ENCODE measurements at places on chromosomes 12 and 14. TPM values are rescaled to one million over a fixed set of nuclear protein-coding genes. Genes with fewer than 3 reads are reported as not detected.

Gene ACAD10
- polyA plus RNA-seq: 36.0 TPM

Gene CLEC4A
- 5.3 TPM for polyA plus RNA-seq

- no peak for DNase-seq
Measured at GRCh38 chr12:9244894-9245293, 36.7 kb upstream of the PZP start.

Gene ZC2HC1C
- polyA plus RNA-seq: 4.5 TPM

- no peak for DNase-seq
Measured at GRCh38 chr12:31510034-31510433, 80.9 kb downstream of the DENND5B start.

Gene CCDC177
- 0.07 TPM for polyA plus RNA-seq

- no peak for DNase-seq
Measured at GRCh38 chr12:24226745-24227350, 277.4 kb upstream of the SOX5 start.

- DNase-seq: no peak
Measured at GRCh38 chr12:128864516-128865186, 11.4 kb downstream of the GLT1D1 start.

GRCh38 chr14:101187816-101188570 lies 284.5 kb upstream of the RTL1 start:
- no peak for DNase-seq

Gene CCDC38
- polyA plus RNA-seq: 0.36 TPM

Gene PRH2
- polyA plus RNA-seq: 0.55 TPM

- DNase-seq: no peak
Measured at GRCh38 chr12:124694250-124694649, 126.8 kb upstream of the NCOR2 start.

DNA sequence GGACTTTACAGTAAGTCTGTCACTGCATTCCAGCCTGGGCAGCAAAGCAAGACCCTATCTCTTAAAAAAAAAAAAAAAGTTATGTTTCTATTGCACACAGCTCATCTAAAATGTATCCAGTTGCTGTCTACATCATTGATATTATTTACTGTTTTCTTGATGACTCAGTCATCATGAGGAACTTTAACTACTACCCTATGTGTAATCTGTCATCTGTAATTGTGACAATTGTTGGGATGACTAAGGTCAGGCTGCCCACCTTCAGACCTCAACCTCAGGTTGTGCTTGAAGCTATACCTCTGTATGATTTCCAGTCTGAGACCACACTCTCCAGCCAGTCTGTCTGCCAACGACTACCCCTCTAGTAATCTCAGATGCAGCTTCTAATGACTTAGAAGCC lies 15.3 kb downstream of the PPP1R13B start:
- no peak for DNase-seq

GRCh38 chr14:96926001-96926400 lies 128.8 kb downstream of the VRK1 start:
- DNase-seq: no peak

DNA sequence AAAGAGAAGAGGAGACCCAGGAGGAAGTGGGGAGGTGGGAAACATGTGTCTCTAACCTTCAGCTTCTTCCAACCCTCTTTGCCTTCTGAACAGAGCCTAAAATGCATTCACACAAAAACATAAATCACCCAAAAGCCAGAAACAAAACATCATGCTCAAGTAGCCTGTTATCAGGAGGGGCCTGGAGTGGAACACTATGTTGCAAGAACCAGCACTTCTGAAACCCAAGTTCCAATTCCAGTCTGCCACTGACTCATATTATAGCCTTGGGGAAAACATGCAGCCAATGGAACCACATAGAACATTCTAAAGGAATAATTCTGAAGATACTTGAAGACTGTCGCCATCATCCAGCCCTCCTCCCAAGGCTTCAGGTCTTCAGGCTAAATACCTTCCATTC lies 169.8 kb upstream of the PLXNC1 start:
- peak; percentile 12 for DNase-seq

GRCh38 chr12:51393676-51394545 lies 2.7 kb upstream of the GALNT6 start:
- DNase-seq: no peak

DNA sequence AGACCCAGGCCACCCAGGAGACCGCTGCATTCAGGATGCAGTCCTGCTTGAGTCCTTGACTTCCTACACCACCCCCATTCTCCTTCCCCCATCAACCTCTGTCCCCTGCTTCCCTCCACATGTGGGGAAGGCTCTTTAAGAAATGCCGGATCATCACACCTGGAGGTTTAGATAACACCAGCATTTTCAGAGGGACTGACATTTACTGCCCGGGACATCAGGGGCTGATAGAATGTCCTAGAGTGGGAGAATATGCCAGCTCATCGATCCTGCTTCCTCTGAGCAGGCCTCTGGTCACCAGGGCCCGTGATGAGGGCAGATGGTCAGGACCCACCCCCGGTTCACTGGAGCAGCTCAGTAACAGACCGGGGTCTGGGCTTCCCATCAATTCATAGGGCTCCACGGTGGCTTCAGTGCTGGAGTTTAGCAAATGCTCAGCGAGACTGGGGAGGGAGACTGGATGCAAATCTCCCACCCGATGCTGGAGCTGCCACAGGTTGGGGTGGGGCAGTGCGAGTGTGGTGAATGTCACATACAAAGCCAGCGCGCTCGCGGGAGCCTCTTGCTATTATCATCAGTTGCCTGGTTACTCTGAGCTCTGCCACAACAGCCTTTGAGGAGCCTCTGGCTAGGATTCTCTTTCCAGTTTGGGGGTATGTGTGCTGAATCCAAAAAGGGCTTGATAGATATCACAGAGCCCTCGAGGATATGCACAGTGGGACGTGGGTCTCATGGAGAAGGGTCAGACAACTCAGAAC lies 111.6 kb downstream of the RBM19 start:
- no peak for DNase-seq

Measured in large intestine (tissue), 12 donors.